Central memory CD4-positive, alpha-beta T cell (primary cell): ENCODE measurements at places on chromosomes 6 and 20.

GRCh38 chr6:138487102-138487604 is 12.1 kb downstream of the NHSL1 start:
- DNase-seq = no peak

DNA sequence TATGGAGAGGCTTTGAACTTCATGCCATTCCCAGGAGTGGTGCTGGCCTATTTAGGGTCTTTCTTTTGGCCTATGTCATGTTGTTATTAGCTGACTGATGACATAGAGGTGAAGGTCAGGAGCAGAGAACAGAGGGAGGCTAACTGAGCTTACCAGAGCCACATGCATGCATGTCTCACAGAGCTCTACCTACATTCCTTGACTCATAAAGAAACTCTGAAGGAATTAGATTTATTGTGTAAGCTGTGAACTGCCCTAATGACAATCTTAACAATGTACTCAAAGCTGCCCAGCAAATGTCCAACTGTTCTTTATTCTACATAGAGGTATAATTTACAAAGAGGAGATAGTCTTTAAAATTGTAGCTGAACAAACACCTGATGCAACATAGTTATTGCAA is 192.7 kb upstream of the CNR1 start:
- no peak for DNase-seq

- no peak for DNase-seq
Observed at GRCh38 chr6:46618726-46619125, 33.9 kb downstream of the CYP39A1 start.

GRCh38 chr6:136669299-136669699 is 119.1 kb upstream of the MAP7 start:
- no peak for DNase-seq

DNA sequence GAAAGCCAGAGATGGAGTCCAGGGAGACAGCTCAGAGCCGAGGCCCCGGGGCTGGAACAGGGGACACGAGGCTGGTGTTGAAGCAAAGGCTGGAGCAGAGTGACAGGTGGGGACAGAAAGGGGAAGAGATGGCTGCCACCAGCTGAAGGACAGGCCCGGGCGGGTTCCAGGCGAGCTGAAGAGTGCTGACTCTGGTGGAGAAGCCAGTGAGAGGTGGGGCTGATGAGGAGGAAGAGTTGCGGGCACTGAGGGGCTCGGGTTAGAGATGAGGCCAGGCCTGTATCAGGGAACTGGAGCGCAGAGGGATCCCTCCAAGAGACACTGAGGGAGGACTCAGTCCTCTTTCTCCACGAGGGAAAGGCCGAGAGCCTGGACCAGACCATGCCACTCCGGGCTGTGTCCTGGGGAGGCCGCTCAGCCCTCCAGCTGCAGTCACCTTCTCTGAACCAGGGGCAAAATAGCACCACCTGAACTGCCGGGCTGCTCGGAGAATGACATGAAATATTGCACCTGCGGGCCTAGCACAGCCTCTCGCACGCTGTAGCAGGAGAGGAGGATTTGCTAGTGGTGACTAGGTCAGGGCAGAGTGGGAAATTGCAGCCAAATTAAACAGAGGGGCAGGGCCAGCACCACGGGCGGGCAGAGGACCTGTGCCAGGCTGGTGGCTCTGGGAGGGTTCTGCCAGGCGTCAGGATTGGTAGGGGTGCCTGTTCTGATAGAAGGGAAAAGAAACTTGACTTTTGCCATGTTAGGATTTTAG is 175.9 kb downstream of the ZDHHC14 start:
- DNase-seq = no peak

DNA sequence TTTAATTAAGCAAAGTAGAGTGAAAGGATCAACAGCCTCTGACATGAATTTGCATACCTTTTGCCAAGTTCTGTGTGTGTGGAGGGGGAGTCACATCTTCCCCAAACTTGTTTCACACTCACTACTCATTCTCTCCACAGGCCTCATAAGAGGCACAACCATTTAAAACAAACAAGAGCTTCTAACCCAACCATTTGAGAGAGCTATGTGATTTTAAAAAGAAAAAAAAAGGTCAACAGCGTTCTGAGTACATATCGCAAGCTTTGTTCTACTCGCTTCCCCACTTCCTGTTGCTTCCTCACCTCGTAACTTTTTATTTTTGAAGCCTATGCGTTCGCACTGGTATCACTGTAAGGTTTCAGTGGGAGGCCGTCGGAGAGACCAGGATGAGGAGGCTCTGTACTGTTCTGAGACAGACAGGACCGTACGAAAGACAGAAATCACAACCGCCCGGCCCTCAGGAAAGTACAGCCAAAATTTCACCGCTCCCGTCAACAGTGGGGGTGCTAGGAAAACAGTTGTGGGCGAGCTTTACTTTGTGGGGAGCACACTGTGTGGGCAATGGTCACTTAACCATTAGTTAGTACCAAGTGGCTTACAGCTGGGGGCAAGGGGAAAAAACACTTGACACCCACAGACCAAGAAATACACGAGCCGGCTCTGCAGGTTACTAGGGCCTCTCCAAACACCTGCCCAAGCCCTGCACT is 61.3 kb downstream of the TRERF1 start:
- peak; percentile 72 for DNase-seq

GRCh38 chr20:325045-325888 is at the start of gene SOX12:
TSS of gene SOX12 (plus strand) at chr20:325552. CDS start at chr20:325925, 373 bp downstream.
- DNase-seq = peak; percentile 92

GRCh38 chr20:47654370-47654769 is 130.9 kb downstream of the SULF2 start:
- no peak for DNase-seq

DNA sequence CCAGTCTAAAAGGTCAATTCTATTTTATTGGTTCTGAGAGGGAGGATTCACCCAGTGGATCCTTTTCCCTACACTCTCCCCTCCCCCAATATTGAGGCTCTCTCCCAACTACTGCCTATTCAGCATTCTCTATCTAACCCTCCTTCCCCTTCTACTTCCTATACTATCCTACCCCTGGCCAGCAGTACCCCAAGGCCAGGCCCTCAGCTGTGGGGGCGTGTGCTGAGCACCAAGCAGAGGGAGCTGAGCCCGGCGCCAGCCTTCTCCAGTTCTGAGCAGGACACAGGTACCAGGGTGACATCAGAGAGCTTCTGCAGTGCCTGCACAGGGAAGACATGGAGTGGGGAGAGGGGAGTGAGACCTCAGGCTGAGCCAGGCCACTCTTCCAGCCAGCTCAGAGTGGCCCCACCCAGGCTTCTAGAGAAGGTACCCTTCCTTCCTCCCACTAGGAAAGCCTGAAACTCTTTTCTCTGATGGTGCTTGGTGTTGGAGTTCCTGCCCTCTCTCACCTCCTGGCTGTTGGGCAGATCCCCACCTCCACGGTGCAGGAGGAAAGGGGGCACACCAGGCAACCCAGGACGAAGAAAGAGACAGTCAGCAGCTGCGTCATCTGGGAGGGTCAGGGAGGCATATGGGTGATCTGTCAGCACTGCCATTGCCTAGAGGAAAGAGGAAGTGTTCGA is 1.9 kb downstream of the DDAH2 start:
- DNase-seq = no peak

DNA sequence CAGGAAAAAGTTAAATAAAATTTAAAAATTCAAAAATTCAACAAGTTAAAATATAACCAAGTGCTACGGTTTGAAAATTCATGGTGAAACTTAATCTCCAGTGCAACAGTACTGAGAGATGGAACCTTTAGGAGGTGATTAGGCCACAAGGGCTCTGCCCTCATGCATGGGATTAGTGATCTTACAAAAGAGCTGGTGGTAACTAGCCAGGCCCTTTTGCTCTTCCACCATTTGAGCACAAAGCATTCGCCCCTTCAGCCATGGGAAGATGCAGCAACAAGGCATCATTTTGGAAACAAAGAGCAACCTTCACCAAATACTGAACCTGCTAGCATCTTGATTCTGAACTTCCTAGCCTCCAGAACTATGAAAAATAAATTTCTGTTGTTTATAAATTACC is 80.9 kb downstream of the RNGTT start:
- no peak for DNase-seq

- no peak for DNase-seq
Observed at GRCh38 chr20:3698591-3699001, 13.8 kb downstream of the SIGLEC1 start.

- no peak for DNase-seq
Observed at GRCh38 chr6:14459315-14459714, 341.7 kb downstream of the CD83 start.

DNA sequence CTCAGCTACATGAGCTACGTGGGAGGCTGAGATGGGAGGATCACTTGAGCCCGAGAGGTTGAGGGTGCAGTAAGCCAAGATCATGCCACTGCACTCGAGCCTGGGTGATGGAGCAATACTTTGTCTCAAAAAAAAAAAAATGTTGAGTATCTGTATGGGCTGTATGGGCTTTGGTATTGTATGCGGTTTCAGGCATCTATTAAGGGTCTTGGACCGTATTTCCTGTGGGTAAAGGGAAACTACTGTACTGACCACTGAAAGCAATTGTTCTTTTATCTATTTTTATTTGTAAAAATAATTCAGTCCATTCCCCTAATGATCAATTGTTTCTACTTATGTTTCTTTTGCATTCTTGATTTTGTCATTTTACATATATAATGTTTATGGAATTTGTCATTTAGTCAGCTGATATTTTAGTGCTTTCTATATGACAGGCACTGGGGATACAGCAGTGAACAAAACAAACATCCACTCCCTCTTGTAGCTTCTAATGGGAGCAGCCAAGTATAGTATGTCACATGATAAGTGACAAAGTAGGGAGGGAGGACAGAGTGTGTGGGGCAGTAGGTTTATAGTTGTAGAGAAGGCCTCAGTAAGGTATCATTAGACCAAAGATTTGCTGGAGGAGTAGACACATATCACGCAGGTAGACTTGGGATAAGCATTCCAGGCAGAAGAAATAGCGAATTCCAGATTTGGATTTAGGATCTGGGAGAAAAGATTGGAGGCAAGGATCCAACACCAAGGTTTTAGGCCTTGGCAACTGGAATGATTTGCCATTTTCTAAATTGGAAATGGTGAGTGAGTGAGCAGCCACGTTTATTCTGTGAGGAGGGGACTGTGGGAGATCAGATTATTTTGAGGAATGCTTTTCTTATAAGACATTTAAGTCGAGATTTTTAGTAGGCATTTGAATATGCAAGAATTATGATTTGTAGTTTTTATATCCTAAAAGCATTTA is 6.0 kb downstream of the PCMT1 start:
- no peak for DNase-seq

DNA sequence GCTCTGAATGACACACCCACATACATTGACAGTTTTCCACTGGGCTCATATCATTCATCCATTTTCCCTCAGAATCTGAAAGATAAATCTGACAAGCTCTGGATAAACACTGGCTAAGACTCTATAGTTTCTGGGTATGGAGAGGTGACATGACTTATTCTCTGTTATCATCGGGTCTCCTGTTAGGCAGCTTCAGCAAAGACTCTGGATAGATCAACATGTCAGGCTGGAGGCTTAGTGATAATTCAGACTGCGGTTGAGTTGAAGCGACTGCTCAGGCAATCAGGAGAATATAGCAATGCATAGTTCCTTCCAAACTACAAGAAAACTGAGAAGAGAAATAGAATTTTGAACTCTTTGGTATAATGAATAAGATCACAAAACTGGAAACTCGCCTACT is 394.6 kb downstream of the CBLN4 start:
- DNase-seq = no peak

DNA sequence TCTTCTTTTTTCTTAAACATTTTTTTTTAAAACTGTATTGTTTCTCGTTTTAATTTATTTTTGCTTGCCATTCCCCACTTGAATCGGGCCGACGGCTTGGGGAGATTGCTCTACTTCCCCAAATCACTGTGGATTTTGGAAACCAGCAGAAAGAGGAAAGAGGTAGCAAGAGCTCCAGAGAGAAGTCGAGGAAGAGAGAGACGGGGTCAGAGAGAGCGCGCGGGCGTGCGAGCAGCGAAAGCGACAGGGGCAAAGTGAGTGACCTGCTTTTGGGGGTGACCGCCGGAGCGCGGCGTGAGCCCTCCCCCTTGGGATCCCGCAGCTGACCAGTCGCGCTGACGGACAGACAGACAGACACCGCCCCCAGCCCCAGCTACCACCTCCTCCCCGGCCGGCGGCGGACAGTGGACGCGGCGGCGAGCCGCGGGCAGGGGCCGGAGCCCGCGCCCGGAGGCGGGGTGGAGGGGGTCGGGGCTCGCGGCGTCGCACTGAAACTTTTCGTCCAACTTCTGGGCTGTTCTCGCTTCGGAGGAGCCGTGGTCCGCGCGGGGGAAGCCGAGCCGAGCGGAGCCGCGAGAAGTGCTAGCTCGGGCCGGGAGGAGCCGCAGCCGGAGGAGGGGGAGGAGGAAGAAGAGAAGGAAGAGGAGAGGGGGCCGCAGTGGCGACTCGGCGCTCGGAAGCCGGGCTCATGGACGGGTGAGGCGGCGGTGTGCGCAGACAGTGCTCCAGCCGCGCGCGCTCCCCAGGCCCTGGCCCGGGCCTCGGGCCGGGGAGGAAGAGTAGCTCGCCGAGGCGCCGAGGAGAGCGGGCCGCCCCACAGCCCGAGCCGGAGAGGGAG is 580 bp downstream of the VEGFA start:
- peak; percentile 9 for DNase-seq

DNA sequence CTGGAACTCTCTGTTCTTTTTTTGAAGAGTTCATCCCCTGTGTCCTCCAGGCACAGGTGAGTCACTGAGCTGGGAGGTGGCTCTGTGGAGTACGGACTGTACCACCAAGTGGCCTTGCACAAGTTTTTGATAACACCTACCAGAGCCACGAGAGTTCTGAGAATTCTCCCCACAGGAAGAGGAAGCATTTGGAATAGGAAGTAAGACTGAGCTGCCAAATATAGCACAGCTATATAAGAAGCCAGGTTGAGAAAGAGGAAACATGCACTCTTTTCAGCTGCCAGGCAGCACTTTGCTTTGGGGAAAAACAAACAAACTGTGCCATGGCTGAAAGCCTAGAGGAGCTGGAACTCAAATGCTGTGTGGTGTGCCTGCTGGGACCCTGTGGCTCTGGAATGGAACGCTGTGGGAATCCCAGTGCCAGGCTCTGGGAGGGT is 70.8 kb upstream of the RIPOR2 start:
- peak; percentile 29 for DNase-seq

DNA sequence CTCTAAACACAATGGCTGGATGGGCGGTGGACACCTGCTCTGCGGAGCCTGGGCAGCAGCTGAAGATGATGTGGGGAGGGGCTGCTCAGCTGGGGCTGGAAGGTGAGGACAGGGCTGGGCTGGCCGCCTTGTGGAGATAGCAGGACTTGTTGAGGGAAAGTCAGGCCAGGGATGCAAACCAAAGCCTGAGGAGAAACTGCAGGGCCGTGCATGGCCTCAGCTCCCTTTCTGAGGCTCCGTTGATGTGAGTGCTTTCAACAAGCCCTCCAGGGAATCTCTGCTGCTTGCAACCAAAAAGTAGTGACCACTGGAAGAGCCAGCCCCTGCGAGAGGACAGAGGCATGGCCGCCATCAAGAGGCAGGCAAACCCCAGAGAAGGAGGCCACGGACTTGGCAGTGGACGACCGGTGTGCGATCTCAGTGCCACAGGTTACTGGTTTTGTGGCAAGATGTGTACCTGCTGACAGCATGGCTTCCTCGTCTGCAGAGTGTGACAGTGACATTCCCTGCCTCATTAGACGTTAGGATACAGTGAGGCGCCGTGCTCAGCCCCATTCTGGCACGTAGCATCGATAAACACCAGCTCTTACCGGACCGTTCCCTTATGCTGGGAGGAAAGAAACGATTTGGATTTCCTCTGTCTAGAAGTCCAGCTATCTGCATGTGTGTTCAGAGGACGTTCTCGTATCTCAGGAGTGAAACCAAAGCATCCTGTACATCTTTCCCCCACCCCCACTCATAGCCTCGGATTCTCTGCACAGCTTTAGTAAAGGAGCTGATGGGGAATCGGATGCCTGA is 37.9 kb downstream of the ERMARD start:
- no peak for DNase-seq

GRCh38 chr6:15131651-15132061 is 114.2 kb upstream of the JARID2 start:
- DNase-seq = no peak

GRCh38 chr6:150962436-150962835 is 96.9 kb downstream of the MTHFD1L start:
- DNase-seq = no peak
